CD4-positive, alpha-beta T cell treated with Interleukin-17A for 1 hour (primary cell): ENCODE measurements at places on chromosomes 13 and 19.
A peak's percentile ranks its signal among the peaks of the same experiment; 100 is the strongest.

DNA sequence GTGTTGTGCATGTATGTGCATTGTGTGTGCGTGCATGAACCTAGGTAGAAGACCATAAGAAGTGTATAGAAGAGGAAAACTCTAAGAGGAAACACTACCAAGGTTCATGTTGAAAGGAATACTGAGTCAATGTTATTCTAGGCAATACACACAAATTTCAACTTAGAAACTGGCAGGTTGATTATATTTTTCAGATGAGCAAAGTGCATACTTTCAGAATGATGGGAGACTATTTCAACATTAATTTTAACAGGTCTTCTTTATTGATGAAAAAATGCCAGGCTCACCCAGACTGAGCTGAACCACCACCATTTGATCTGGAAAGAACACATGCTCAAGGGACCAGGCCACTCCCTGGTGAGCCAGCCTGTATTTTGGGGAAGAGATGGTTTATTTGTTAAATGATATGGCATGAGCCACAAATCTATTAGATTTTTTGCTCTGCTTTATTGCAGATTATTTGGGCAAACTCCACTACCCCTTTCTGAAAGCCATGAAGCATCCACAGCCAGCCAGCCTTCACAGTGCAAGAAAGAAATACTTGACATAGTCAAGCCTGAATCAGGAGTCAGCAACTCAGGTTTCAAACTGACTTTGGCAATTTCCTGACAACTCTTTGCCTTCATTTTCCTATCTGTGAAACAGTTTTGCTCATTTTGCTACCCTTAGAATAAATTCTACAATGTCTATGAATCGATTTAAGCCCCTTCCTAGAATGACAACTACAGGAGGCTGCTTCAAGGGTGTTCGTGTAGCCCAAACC is 368.9 kb downstream of the COG6 start:
- DNase-seq = no peak

DNA sequence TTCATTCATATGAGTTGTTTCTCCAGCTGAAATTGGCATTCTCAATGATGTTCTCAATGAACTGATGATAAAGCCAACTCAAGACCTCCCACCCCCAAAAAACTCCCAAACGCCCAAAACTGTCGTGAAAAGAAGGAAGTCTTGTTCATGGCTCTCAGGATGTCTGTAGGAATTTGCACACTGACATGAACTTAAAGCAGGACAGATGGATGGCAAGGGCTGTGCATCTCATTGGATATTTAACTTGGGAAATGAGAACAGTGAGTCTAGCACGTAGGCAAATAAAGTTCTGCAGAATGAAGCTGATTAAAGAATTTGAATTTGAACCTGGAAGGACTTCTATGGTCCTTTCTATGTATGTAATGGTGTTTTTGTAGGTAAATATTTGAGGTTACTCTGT is 305.7 kb downstream of the SHISA2 start:
- no peak for DNase-seq

- no peak for DNase-seq
These were observed 50.0 kb downstream of the ALOX5AP start for GRCh38 chr13:30785191-30785850.

DNA sequence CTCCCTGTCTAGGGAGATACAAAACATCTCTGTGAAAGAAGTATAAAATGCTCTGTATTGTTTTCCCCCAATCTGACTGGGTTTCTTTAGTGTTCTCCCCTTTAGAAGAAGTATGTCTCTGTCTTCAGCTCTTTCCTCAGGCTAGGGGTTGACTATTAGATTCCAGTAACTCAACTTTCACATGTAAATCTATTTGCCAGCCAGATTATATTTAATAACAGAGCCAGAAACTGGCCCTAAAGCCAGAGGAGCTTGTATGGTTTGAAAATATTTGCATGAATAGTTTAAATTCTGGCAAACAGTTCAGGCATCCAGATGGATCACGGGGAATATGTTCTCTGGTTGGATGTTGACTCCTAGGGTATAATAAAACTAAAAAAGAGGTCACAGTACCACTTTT is 22.3 kb upstream of the CYSLTR2 start:
- no peak for DNase-seq

GRCh38 chr13:46297361-46297811 is 85.7 kb downstream of the LRRC63 start:
- DNase-seq = no peak

DNA sequence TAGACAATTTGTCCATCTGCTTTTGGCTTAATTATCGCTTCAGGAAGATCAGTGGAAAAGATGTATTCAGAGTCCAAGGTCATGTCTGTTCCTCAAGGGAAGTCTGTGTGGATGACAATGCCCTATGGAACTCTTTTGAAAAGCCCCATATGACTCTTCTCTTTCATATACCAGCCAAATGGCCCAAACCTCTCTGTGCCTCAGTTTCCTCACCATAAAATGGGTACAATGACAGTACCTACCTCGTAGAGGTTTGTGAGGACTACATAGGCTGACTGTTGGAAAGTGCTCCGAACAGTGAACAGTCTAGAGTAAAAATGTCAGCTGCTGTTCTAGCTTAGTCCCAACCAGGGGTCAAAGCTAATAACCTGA is 104.6 kb downstream of the COL4A2 start:
- DNase-seq = no peak

- DNase-seq = no peak
These were observed 319.2 kb upstream of the PCDH9 start for GRCh38 chr13:67549331-67549730.

- no peak for DNase-seq
These were observed 388.9 kb upstream of the DACH1 start for GRCh38 chr13:72255908-72256307.

GRCh38 chr13:51895906-51896888 is 34.4 kb downstream of the CCDC70 start:
- DNase-seq = peak; percentile 48

- DNase-seq = no peak
These were observed 26.0 kb downstream of the DHX34 start for GRCh38 chr19:47374876-47375693.

GRCh38 chr13:89052699-89053098 is 1381.5 kb downstream of the SLITRK5 start:
- no peak for DNase-seq
